Stimulated activated CD8-positive, alpha-beta memory T cell treated with anti-CD3 and anti-CD28 coated beads, Interleukin-4, amount 100 ng/mL, for 1 hour (primary cell): ENCODE measurements at places on chromosomes 2 and 18.

GRCh38 chr18:43893001-43893637 lies 615.8 kb upstream of the SYT4 start:
- DNase-seq, result no peak

GRCh38 chr2:135555311-135555710 lies 24.0 kb downstream of the R3HDM1 start:
- DNase-seq, result no peak

- no peak for DNase-seq
Observed at GRCh38 chr2:116489944-116490343, 1324.5 kb upstream of the DDX18 start.

DNA sequence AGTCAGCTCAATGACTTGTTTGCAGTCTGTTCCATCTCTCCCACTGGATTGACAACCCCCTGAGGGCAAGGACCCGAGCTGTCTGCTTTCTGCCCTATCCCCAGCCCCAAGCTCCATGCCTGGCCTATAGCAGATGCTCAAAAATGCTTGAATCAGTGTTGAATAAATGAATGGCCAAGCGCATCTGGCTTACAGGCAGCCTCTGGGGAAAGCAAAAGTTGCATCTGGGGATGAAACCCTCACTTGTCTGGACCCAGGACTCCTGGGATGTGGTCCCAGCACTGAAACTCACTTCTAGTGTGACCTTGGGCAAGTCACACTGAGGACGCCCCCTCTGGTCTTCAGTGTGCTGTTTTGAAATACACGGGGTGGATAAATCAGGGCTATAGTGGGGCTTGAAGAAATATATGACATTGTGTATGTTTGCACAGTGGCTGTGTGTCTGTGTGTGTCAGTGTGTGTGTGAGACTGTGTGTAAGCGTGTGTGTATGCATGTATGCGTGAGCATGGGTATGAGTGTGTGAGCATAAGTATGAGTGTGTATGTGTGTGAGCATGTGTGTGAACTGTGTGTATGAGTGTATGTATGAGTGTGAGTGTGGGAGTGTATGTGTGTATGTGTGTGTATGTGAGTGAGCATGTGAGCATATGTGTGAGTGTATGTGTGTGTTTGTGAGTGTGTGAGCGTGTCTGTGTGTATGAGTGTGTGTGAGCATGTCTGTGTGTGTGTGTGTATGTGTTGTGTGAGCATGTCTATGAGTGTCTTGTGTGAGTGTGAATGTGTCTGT lies 27.8 kb upstream of the TNS1 start:
- no peak for DNase-seq

- no peak for DNase-seq
Observed at GRCh38 chr18:34942975-34943374, 98.2 kb upstream of the MAPRE2 start.

GRCh38 chr2:47890711-47891368 lies 15.5 kb downstream of the FBXO11 start:
- no peak for DNase-seq
